ENCODE measurements at places on chromosomes 13 and 19.

GRCh38 chr13:42275098-42275471 is 3.1 kb downstream of the AKAP11 start:
- no peak for DNase-seq

GRCh38 chr19:355134-355533 is 10.5 kb upstream of the MIER2 start:
- DNase-seq: no peak

- no peak for DNase-seq
Observed at GRCh38 chr13:65841156-65841555, 1389.0 kb downstream of the PCDH9 start.

- DNase-seq: no peak
Observed at GRCh38 chr13:46620029-46620428, 67.1 kb downstream of the LRCH1 start.

- DNase-seq: no peak
Observed at GRCh38 chr13:101449790-101450748, 2.4 kb upstream of the ITGBL1 start.

DNA sequence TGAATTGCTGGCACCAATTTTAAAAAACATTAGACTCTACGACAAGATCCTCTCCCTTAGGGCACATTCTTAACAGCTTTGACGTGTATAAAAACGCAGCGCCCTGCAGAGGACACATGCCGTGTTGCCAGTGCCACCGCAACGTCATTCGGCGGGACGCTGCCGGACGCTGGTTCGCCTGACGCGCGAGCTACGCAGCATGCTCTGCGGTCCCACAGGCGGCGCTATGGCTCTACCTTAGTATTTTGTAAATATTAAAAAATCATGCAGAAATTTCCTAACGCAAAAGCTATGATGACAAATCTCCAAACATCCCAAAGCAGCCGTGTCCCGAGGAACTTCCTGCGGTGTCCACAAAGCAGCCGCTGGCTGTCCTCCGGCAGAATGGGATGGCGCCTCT is 4.2 kb upstream of the ADPRHL1 start:
- no peak for DNase-seq

DNA sequence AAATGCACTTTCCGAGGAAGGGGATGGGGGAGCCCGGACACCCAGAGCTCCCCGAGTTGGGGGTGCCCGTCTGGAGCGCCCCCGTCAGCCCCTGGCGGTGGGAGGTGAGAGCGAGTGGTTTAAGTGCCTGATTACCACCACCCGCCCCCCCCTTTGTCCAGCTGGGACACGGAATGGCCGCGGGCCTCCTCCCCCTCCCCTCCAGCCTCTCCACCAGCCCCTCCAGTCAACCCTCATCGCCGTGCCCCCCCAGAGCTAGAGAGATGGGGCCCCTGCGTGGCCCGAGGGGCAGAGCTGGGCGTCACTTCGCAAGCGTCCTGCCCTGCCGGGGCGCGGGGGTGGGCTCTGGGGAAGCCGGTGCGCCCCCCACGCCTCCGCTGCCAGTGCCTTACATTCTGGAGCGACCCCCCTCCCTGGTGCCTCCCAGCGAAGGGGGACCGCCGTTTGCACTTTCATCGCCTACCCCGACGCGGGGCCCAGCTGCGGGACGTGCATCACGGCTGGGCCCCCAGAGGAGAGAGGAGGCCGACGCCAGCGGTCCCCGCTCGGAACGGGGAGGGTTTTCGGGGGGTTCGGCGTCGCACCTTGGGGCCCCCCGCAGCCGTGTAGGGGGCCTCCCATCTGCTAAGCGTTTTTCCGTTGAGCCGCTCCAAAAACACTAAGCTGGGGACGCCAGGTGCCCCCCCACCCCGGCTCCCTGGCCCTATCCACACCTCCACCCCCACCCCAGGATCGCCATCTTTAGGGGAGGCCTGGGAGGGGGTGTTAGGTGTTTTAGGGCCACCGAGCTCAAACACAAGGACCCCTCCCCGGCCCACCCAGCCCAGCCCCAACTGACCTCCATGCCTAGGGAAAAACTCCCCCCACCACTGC is 16.4 kb downstream of the SMIM24 start:
- DNase-seq: no peak

- DNase-seq: no peak
Observed at GRCh38 chr13:80036845-80037504, 304.0 kb downstream of the SPRY2 start.

DNA sequence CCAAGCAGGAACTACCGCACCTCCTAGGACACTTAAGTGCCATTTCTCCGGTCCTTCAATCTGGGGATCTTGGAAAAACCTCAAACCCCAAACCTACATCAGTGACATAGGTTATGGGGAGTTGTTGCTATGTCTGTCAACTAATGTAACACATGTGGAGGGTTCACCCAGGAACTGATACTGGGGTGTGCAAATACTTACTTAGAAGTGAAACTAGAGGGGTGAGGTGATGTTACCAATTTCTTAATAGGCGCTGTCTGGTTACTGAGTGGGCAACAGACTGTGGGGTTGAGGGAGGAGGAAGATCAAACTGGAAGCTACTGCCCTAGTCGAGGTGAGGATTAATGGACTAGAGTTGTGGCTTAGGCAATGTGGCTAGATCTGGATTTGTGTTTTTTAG is 1.9 kb downstream of the ZNF586 start:
- no peak for DNase-seq

DNA sequence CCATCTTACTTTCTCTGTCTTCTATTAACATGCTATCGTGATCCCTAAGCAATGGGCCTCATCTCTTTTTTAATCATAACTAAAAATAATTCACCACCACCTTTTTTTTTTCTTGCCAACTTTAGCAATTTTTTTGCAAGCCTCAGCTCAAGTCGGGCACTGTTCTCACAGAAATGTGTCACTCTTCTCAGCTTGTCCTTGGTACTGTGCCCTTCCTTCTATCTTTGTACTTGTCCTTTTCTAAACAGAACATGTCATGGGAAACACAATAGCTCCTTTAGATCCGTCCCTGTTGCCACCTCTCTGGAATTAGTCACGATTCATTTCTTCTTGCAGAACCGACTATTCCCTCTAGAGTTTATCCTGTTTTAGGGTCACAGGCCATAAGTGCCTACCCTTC is 10.3 kb downstream of the SERP2 start:
- DNase-seq: no peak

- peak; percentile 82 for DNase-seq
Observed at GRCh38 chr19:57708641-57709361, at the start of gene ZNF154. TSS of gene ZNF154 (minus strand) at chr19:57709204. CDS start at chr19:57708971, 233 bp downstream.

All from right forelimb (tissue), 1 donor.